ENCODE measurements at places on chromosomes 6 and 20.

DNA sequence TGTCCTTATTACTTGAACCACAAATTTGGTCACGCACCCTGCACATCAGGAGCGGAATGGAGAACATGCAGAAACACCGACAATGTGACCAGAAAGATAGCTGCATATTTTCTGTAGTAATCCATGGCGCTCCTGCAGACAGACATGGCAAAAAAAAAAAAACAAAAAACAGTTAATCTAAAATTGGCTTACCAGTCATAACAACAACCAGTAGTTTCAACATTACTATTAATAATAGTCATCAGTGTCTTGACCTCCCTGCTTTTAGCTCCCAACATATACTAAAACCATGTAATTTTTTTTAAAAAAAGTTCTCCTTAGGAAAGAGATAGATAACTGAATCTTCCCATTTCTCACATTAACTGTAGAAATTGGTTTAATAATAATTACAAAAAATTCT lies 6.8 kb downstream of the CGA start:
- no peak for DNase-seq

- DNase-seq, result no peak
Measured at GRCh38 chr20:2637246-2637645, 15.2 kb upstream of the NOP56 start.

DNA sequence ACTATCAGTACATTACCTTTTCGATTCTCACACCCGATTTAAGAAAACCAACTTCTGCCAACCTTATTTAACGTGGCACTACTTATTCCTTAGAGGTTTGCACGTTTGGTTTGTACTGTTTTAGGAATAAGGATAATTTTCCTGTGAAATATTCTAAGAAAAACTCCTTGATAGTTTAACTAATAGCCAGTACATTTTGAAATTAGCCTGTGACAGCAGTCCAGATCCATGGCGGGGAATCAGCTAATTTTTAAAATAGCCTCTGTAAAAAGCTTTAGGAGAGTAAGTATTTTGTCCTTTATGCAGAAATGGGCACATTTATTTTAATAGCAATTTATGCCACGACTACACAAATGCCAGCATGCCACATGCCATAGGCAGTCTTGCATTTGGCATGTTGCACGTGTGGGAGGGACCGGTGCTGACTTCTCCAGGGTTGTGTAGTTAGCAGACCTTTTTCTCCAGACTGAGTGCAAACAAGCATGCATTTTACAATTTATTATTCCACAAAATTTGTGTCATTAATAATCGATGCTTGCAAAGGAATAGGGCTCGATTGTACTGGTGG lies 6.2 kb downstream of the FOXC1 start:
- no peak for DNase-seq

DNA sequence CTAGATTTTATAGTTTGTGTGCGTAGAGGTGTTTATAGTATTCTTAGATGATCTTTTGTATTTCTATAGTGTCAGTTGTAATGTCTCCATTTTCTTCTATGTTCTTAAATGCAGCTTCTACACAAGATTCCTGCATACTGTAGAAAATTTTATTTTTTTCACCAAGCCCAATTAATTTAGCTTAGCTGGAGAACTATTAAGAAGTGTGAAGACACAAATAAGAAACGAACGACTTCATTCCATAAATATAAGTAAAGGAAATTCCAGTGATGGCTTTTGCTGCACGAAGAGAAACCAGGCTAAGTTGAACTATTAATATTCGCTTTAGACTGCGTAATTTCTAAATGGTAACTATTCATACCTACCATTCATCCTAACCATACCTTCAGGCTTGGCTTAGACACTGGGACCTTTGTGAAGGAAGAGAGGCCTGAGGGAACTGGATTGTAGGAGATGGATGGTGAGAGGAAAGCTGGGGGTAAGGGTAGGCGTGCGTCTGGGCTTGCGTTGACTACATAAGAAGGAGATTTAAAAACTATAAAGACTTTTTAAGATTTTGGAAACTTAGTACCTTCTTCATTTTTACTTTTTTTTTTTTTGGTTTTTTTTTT lies 15.9 kb downstream of the HLA-DOA start:
- no peak for DNase-seq

- DNase-seq, result no peak
Measured at GRCh38 chr20:37365760-37366638, 20.1 kb downstream of the SRC start.

GRCh38 chr6:100988391-100988984 lies 107.4 kb upstream of the ASCC3 start:
- no peak for DNase-seq

GRCh38 chr6:148999501-148999900 lies 252.7 kb downstream of the UST start:
- DNase-seq, result peak; percentile 87

GRCh38 chr20:5364136-5364821 lies 47.5 kb upstream of the PROKR2 start:
- DNase-seq, result no peak

DNA sequence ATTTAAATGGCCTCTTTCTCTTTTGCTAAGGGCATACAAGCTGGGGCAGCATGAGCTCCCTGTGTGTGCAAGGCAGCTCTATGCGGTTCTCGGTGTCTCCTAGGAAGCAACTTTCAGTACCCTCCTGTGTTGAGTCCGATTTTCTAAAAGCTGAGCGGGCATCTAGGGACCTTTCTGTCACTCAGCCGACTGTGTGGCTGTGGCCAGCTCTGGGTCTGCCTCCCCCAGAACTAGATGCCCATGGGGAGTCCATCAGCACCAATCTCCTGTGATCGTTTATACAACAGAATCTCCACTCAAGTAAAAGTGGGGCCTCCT lies 7.5 kb downstream of the NELFCD start:
- DNase-seq, result no peak

DNA sequence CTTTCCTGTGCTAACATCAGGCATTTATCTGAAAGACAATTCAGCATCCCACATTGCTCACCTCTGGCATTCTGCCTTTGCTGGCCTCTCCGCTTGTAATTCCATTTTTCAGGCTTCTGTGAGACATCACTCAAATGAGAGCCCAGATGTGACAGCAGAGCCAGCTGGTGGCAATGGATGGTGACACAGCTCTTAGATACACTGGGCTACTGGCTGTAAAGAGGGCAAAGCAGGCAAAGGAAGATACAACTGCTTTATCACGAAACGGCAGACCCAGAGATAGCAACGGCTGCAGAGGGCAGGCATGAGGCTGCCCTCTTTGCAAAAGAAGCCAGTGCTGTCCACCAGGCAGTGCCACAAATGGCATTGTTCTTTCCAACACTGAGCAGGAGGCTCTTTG lies 329.8 kb downstream of the KIF16B start:
- no peak for DNase-seq

DNA sequence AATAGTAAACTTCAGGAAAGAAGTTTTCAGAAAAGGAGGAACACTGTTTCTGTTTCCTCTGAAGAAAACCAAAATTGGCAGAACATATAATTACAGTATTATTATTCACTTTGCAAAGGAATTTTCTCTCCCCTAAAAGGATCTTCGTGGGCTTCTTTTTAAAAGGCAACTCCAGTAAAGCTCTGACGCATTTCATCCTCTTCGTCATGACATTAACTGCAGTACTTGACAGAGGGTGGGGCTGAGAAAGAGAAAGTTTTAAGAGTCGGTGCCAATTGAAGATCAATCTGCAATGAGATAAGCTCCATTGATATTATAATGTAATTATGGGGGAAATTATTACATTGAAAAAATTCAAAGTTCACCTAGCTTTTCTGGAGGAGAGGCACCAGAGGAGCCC lies 75.8 kb downstream of the MYB start:
- peak; percentile 50 for DNase-seq

- DNase-seq, result no peak
Measured at GRCh38 chr6:48754641-48755040, 643.6 kb upstream of the PTCHD4 start.

- no peak for DNase-seq
Measured at GRCh38 chr6:168154263-168154917, 75.4 kb upstream of the FRMD1 start.

GRCh38 chr20:11972478-11972877 lies 54.8 kb downstream of the BTBD3 start:
- DNase-seq, result no peak

DNA sequence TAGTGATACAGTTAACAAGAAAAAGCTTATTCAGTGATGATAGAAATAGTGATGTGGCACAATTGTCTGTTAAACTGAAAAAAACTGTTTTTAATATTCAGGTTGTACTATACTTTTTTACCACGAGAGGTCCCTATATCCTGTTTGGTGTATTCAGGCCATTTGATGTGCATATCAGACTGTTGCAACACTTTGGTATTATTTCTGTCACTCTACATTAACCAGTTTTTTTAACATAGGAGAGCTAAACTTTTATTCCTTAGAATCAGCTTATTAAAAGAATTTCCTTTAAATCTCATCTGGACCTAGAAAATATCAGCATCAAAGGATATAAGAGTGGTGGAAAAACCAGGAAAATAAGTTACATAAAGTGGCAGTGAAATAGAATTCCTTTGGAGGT lies 36.8 kb downstream of the TSPYL4 start:
- peak; percentile 54 for DNase-seq

- no peak for DNase-seq
Measured at GRCh38 chr6:26158076-26158580, 70.9 kb downstream of the HFE start.

GRCh38 chr6:98871057-98871456 lies 36.7 kb downstream of the POU3F2 start:
- DNase-seq, result peak; percentile 59

- DNase-seq, result no peak
Measured at GRCh38 chr20:36644706-36645095, 1.3 kb downstream of the SLA2 start.

- no peak for DNase-seq
Measured at GRCh38 chr6:7624796-7625710, 35.1 kb downstream of the SNRNP48 start.

- no peak for DNase-seq
Measured at GRCh38 chr6:21213492-21213891, 380.1 kb upstream of the SOX4 start.

DNA sequence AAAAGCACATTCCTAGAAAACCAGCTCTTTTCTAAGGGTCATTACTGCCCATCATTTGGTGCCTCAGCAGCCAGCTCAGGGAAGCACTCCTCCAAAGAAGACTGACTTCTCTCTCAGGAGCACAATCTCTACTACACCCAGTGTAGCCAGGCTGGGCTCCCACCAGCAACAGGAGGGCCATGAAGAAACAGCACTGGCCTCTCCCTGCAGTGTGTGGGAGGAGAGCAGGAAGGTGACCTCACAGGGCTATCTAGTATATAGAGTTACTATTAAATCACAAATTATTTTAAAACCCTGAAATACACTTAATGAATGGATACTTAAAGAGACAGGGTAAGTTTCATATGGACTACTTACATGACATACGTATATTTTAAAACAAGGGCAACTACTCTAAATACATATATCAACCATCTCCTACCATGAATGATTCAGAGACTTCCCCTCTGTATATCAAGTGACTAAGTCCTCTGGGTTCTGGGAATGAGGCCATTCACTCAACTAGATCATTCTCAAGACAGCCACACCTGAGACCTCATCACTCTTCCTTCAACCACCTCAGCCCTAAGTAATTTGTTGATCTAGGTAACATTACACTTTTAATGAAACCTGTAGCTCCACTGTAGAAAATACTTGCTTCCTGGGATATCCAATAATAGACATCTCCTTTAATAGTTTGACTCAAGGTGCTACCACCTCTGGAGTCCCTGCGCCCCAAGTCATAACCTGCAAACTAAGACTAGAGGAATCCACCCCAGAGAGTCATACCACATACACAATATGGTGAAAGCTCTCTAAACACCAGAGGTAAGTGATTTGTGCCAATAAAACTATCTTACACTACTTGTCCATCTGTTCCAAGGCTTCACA lies 25.2 kb downstream of the TBX18 start:
- DNase-seq, result peak; percentile 43

DNA sequence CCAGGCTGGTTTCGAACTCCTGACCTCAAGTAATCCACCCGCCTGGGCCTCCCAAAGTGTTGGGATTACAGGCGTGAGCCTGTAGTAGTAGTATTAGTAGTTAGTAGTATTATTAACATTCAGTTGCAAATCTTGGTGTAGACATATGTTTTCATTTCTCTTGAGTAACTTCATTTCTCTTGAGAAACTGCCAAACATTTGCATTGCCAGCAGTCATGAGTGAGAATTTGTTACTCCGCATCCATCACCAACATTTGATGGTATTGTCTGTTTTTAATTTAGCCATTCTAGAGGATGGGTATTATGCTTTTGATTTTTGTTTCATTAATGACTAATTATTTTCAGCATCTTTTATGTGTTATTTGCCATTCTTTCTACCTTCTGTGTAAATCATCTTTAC lies 1.5 kb upstream of the ERVFRD-1 start:
- DNase-seq, result peak; percentile 82
